ENCODE measurements at places on chromosomes 5 and 9.
A peak's percentile ranks its signal among the peaks of the same experiment; 100 is the strongest.

DNA sequence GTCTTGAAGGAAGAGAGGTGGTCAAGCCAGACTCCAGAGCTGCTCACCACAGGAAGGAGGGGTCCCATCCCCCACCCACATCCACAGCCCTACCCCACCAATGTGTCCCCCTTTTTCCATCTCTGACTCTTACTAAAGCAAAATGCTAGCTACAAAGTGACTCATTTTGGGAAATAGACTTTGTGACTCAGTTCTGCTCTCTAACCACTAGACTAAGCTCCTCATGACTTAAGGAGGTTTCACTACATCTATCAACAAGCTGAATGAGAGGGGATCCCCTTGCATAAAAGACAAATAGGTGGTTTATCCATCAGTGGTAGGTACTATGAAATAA lies 35.1 kb upstream of the ADRB2 start:
- DNase-seq = no peak

DNA sequence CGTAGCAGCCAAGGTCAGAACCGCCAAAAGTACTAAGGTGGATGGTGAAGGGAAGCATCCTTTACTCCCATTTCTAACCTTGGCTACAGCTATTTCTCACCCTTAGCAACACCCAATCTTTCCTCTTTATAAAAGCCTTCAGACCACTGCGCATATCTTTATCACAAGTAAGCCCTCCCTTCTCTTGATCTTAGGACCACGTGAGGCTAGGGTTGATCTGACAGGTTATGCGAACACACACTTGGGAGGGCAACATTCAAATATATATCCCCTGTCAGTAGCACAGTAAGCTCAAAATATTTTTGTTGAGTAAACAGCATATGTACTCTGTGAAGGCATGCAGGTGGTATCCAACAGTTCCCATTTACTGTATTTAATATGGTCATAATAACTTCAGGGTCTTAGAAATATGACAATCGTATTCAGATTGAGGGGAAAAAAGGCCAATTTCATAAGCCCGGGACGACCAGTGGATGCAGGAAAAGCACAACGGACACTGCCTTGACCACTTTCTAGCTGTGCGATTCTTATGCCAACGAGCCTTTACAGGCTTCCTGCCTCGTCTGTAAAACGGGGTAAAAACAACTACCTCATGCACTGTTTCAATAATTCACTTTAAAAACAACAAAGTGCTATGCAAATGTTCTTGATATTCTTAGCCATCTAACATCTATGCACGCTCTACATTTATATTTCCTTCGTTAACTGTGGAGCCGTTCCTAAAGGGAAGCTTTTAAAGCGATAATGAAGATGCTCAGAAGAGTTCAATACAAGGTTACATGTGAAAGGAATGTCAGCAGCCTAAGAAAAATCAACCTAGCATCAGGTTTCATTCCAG lies 1.3 kb downstream of the ARSB start:
- DNase-seq = peak; percentile 32

- peak; percentile 43 for DNase-seq
Observed at GRCh38 chr5:37208883-37209797, 40.0 kb downstream of the CPLANE1 start.

DNA sequence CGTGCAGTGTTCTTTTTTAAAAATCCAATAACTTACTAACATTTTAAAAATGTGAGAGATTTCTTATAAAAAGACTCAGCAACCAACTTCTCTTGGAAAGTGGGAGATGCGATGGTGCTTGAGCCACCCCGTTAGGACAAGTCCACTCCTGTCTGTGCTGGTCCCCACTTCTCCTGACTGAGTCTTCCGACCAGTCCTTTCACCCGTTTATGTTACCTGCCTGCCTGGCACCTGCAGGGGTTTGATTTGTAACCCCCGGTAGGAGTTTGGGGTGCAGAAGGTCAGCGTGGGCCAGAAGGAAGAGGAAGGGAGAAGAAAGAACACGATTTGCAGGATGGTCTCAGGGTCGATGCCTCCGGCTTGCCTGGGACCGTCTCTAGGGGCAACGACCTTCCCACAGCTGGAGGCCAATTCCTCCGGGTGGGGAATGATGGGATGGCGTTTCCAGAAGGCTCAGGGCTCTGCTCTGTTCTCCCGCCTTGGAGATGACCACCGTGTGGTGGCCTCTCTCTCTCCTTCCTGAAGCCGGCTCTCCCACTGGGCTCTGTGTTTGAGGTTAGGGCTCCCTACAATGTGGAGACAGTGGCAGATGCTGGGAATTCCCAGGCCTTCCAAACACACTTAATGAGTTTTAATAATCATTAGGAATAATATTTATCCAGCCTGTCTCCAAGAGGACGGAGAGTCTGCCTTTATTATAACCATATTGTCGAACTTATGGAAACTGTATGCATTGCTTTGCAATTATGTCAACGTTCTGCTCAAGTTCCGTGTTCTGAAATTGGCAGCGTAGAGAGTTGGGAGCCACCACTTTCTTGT lies 14.8 kb downstream of the COL27A1 start:
- DNase-seq = peak; percentile 25

- peak; percentile 75 for DNase-seq
Observed at GRCh38 chr9:18795947-18796671, 236.9 kb downstream of the SAXO1 start.

GRCh38 chr5:40833712-40834229 lies 1.3 kb downstream of the RPL37 start:
- no peak for DNase-seq

GRCh38 chr5:132223861-132224260 lies 3.8 kb downstream of the P4HA2 start:
- DNase-seq = no peak

DNA sequence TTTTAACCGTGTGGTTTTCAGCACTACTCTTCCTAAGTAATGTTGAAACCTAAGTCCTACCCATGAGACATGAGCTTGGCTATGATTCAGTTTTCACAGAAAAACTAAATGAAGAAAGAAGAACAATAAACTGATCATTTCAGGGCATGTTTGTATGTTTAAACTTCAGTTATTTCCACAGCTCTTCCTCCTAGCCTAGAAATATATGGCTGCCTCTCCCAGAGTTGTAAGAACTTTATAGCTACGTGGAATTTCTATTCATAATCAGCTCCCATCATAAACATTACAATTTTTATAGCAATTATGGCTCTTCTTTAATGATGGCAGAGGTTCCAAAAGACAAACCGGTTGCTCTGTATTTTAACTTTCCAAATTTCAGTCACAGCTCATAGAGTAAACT lies 314.7 kb upstream of the ADAMTSL1 start:
- no peak for DNase-seq

DNA sequence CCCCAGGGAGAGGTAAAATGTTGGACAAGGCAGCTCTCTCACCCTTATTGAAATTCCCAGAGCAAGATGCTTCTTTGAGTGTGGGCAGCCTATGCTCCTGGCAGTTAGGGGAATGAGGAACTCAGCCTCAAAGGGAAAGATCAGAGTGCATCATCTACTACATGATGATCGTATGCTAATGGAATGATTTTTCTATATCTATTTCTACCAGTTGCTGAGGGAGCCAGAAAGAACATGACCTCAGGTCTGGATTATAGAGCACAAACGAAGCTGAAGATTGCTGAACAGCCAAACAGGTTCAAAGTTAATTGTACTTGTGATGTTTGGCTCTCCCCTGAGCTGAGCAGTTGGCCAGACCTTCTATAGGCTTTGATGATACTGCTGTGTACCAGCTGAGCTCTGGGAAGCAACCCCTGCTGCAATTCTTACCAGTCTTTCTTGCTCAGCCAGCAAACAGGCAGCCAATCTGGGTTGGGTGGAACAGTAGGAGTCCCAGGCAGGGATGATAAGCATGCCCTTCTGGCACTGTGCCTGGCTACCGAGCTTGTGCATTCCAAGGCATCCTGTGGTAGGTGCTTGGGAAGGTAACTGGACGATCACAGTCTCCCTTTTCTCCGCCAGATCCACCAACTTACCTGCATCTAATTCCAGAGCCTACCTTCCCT lies 10.3 kb upstream of the FBXL7 start:
- DNase-seq = peak; percentile 54

- peak; percentile 57 for DNase-seq
Observed at GRCh38 chr5:30832519-30832918, 361.0 kb upstream of the CDH6 start.

- DNase-seq = peak; percentile 17
Observed at GRCh38 chr9:85944672-85945071, 3.7 kb downstream of the NAA35 start.

DNA sequence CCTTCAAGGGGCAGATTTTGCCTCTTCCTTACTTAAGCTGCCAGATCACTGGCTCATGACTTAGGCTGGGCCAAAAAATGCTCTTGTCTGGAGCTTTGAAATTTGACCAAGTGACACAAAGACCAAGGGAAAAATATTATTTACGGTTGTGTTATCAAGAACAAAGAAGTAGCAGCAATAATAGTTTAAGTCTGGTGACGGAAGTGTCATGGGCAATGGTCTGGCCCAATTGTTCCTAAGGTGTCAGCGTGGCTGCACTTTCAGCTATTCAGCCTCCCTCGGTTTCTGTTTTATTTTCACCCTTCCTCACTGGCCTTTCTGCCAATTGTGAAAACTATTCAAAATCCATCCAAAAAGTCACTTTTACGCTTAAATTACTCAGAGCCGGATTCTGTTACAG lies 185.3 kb downstream of the CDH18 start:
- DNase-seq = no peak

DNA sequence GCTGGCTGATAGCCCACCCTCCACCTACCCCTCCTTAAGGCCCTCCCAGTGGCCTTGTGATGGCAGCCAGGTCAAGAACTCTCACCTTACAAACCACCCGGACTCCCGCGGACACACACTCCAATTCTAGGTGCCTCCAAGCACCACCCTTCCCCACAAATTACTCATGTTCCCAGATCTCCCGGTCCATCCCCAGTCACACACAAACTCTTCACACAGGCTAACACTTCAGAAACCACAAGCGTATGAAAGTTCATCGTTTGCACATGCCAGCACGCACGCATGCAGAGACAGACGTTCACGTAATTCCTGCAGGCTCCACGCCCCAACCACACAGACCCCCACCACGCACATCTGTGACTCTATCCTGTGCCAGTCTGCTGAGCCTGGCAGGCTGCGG lies 18.0 kb downstream of the NR5A1 start:
- DNase-seq = no peak

DNA sequence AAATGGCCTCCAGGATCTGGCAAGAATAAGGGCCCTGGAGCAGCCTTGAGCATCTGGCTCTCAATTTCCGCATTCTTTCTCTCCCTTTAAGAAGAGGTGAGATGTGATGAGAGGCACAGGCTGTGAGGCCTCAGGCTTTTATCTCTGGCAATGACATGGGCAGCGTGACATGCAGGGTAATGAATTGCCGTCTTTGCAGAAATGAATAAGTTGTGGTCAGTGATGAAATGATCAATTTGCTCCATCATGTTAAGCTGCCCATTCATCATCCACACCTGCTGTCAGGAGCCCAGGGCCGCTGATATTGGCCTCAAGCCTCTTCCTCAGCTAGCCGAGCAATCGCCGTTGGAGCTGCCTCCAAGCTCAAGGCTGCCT lies 265.3 kb downstream of the TRIM32 start:
- no peak for DNase-seq

GRCh38 chr5:4019009-4019769 lies 423.6 kb downstream of the IRX1 start:
- no peak for DNase-seq

GRCh38 chr5:145847499-145848497 lies 12.7 kb upstream of the PRELID2 start:
- DNase-seq = peak; percentile 82

DNA sequence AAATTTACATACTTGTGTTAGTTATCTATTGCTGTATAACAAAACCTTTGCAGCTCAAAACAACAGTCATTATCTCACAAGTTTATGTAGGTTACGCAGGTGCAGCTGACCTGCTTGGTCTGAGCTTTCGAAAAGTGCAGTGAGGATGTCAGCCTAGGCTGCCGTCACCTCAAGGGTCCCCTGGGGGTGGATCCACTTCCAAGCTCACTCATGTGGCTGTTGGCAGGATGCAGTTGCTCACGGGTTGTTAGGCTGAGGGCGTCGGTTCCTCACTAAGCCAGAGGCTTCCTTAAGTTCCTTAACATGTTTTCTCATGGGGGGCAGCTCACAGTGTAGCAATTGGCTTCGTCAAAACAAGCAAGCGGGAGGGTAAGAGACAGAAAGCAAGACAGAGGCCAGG lies 139.8 kb downstream of the DOCK8 start:
- DNase-seq = no peak

GRCh38 chr9:37624073-37624472 lies 26.7 kb upstream of the FRMPD1 start:
- DNase-seq = no peak

- DNase-seq = peak; percentile 31
Observed at GRCh38 chr5:151257731-151258181, 4.8 kb downstream of the GM2A start.

GRCh38 chr9:113998525-113999255 lies 79.4 kb downstream of the AMBP start:
- peak; percentile 42 for DNase-seq

GRCh38 chr5:135126688-135127438 lies 92.8 kb upstream of the PITX1 start:
- no peak for DNase-seq

GRCh38 chr5:20528471-20528870 lies 540.5 kb upstream of the CDH18 start:
- DNase-seq = peak; percentile 4

Data from choroid plexus epithelial cell (primary cell).